ENCODE measurements at places on chromosomes 1 and 21.
A peak's percentile ranks its signal among the peaks of the same experiment; 100 is the strongest.

DNA sequence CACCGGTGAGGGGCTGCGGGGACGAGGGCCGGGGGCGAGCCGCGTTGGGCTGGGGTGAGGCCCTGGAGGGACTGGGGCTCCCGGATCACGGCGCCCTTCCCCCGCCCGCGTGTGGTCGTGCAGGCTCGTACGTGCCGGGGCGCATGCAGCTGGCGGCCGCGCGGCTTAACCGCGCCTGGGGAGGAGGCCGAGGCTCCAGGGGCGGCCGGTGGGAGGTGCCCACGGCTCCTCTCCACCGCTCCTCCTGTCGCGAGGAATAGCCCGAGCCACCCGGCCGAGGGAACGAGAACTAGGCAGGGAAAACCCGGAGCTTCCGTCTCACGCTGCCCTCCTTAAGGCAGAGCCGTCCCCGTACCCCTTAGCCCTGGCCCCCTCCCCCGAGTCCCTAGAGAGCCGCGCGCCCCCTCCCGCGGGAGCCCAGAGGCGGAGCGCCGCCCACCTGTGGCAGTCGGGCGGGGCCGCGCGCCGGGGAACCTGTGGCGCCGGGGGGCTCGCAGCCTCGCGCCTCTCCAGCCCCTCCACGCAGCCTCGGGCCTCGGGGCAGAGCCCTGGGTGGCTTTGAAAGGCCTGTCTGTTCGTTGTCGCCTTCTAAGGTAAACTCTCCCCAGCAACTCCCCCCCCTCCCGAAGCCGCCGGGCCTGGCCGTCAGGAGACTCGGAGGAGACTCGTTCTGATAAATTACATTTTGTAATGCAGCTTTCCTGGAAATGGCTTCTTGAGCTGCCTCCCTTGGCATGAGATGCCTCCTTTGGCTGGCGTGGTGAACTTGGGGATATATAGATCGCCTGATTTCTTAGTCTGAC, 746 bp downstream of the AK4 start:
- peak; percentile 76 for DNase-seq

DNA sequence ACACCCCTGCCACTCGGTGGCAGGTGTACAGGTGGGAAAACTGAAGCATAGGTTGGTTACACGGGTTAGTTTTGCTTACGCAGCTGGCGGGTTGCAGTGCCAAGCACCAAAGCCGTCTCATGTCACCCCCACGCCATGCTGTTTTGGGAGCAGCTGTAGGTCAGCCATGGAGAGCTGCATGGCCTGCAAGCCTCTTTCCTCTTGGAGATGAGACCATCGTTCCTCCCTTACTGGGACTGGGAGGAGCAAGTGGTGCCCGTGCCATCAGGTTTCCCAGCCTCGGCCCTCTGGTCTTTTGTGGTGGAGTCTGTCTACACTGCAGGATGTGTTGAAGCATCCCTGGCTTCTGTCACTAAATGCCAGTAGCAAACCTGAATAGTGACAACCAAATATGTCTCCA, 46.9 kb downstream of the AJAP1 start:
- DNase-seq, result no peak

DNA sequence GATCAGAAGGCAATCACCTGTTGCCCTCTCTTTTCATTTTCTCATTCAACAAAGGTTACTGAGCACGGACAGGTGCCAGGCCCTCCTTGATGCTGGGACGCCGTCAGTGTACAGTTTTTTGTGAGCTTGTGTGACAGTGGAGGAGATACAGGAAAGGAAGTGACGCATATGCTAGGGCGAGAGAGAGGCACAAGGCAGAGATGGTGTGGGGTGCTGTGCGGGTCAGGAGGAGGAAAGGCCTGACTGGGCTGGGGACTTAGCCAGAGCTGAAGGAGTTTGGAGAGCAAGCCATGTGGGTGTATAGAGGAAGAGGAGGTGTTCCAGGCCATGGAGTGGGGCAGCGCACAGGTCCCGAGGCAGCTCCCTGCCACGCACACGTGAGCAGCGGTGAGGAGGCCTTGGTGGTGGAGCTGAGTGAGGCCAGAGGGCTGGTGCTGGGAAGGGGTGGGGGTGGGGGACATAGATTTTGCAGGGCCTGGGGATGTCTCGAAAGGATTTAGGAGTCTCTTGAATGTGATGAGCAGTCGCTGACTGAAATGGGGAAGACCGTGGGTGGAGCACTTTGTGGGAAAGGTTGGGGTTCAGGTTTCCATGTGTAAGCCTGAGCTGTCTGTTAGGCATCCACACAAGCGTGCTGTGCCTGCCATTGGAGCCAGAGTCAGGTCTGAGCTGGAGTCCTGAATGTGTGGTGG, 46.0 kb downstream of the TRAPPC10 start:
- DNase-seq, result peak; percentile 75

DNA sequence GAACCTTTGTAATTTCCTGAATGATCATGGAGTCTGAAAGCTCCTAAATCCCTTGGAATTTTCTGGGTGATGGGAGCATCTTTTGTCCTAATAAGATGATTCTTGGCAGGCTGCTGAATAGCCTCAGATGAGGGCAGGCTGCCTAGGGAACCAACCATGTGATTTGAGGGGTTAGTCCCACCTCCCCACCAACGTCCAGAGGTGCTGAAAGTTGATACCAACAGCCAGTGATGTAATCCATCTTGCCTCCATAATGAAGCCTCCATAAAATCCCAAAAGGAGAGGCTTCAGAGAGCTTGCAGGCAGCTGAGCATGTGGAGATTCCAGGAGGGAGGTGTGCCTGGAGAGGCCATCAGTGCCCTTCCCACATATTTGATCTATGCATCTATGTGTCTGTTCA, 43.7 kb downstream of the GTF2B start:
- no peak for DNase-seq
